ENCODE measurements at places on chromosomes 16 and 17.

DNA sequence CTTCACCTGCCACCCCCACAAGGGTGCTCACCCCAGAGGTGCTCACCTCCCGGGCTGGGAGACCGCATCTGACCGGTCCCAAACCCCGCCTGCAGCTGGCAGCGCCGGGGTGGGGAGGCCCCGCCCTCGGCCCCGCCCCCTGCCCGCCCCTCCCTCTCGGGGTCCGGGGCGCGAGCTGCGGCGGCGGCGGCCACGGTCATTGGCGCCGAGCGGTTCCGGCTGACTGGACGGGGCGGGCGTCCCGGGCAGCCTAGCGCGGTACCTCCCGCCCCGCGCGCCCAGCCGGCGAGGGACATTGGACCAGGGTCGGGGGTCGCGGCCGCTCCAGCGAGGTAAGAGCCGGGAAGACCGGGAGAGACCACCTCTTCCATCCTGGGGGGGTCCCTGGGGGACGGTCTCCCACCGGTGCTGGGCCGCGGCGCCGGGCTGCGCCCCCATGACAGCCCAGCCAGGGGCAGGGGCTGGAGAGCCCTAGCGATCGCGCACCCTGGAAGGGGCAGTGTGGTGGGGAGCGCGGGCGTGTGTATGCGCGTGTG is at the start of gene CACNG5:
CACNG5 (plus strand) TSS at position 199 of the 536 bp plus-strand sequence. CDS start 42,216 bp downstream, outside the sequence.
- no peak for DNase-seq

- DNase-seq: no peak
Observed at GRCh38 chr17:17086585-17086984, 44.3 kb downstream of the MPRIP start.

- DNase-seq: no peak
Observed at GRCh38 chr16:13099822-13100221, 198.4 kb downstream of the SHISA9 start.

GRCh38 chr16:81546781-81547180 is 102.2 kb downstream of the CMIP start:
- DNase-seq: no peak

- no peak for DNase-seq
Observed at GRCh38 chr17:6163612-6164333, 93.6 kb downstream of the WSCD1 start.

GRCh38 chr16:11551842-11552241 is 34.9 kb downstream of the LITAF start:
- DNase-seq: no peak

- DNase-seq: no peak
Observed at GRCh38 chr16:84932681-84933080, 78.7 kb downstream of the ZDHHC7 start.

GRCh38 chr17:68431661-68432071 is 25.6 kb downstream of the WIPI1 start:
- peak; percentile 58 for DNase-seq

- no peak for DNase-seq
Observed at GRCh38 chr16:2457946-2458345, 2.0 kb upstream of the TEDC2 start.

DNA sequence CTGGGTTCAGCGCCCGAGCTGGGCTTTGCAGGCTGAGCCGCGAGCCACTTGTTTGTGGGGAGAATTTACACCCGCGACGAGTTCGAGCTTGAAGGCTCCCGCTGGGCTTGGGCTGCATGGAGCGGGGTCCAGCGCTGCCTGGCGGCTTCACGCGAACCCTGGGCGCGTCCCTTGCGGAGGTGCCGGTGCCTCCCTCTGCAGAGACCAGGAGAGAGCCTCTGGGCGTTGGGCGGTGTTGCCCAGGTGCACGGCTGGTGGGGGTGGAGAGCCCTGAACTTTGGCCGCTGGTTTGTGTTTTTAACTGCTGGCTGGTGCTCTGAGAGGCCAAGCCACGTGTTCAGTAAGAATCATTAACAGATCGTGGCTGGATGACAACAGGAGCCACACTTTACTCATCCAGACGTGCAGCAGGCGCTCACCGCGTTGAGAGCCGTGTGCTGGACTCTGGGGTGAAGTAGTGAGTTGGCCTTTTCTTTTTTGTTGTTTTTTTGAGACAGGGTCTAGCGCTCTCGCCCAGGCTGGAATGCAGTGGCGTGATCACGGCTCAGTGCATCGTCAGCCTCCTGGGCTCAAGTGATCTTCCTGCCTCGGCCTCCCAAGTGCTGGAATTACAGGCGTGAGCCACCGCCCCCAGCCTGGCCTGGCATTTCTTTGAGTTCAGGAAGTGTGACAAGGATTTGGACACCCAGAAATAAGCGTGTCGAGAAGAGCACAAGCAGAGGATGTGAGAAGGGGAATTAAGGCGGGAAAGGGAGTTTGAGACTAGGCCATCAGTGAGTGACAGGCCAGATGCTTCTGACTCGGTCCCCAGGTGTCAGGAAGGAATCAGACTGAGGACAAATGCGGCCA is 827 bp downstream of the CDK10 start:
- DNase-seq: peak; percentile 68

GRCh38 chr17:7354262-7354843 is 603 bp upstream of the TMEM95 start:
- DNase-seq: peak; percentile 70

- no peak for DNase-seq
Observed at GRCh38 chr16:74583926-74584666, 22.8 kb downstream of the GLG1 start.

GRCh38 chr17:31089471-31089870 is 5.3 kb upstream of the NF1 start:
- no peak for DNase-seq

GRCh38 chr17:79984045-79984840 is 51.4 kb downstream of the TBC1D16 start:
- no peak for DNase-seq

DNA sequence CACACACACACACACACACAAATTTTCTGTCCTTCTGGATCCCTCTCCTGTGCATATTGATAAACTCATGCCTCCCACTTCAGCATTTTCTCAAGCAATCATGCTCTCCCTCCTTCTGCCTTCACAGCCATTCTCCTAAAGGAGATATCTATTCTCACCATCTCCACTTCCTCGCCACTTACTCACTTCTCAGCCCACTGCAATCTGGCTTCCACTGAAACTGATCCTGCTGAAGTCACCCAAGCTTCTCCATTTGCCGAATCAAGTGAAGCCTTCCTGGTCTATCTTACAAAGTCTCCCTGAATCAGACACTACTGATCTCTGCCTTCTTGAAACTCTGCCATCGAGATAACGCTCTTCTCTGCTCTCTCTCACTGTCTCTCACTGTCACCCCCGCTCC is 54.0 kb upstream of the GNAO1 start:
- no peak for DNase-seq

- no peak for DNase-seq
Observed at GRCh38 chr17:34825884-34826283, 135.4 kb downstream of the CCT6B start.

DNA sequence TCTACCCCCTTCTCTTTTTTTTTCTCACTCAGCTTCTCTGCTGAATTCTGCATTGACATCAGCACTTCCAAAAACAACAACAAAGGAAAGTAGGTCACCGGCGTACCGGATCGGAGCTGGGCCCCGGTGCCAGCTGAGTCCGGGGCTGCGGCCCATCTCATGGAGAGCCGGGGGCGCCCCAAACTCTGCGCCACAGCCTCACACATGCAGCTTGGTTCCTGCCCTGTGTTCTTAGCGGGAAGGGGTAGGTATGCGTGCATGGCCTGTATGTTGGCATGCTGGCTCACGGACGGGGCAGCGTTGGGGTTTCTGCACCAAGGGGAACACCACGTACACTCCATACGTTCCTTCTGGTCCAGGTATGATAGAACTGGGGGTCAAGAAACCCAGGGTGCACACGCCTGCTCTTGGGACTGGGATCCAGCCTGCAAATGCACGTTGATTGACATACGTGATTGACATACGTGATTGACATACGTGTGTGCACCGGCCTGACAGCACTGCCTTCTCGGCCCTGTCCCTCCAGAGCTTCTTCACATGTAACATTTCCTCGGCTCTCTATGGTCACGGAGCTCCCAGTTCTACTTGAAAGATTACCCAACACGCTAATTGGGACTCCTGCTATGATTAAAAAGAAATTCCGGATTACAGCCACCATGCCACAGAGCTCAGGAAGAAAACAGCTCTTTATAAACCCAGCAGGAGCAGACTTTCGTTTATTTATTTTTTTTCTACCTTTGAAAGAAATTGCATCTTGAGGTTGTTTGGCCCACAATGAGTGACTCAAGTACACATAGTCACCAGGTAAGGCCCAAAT is 88.7 kb downstream of the RPA1 start:
- no peak for DNase-seq

- peak; percentile 24 for DNase-seq
Observed at GRCh38 chr17:28718333-28719020, 809 bp upstream of the RAB34 start.

DNA sequence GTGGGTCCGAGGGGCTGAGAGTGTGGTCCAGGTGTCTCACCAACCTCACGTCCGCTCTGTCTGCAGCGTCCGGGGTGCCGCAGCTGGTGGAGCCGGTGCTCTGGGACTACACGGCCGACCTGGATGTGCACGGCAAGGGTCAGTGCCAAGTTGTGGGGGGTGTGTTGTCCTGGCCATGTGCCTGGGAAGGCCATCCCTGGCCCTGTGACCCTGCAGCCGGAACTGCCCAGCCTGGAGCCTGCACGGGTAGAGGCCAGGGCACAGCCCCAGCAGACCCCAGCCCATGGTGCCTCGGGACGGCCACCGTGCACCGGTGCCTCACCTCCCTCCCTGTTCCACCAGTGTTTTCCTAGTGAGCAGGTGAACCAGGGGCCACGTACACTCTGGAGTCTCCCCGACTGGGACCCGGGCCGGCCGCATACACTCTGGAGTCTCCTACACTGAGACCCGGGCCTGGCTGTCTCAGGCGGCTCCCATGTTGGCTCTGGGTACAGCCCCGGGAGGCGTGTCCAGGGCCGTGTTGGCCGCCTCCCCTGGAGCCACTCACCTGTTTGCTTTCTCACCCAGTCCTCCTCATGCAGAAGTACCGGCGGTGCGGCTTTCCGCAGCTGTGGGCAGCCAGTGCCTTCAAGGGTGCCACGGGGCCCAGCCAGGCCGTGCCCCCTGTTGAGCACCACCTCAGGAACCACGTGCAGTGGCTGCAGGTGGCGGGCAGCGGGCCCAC is 13.8 kb downstream of the CYBC1 start:
- no peak for DNase-seq

DNA sequence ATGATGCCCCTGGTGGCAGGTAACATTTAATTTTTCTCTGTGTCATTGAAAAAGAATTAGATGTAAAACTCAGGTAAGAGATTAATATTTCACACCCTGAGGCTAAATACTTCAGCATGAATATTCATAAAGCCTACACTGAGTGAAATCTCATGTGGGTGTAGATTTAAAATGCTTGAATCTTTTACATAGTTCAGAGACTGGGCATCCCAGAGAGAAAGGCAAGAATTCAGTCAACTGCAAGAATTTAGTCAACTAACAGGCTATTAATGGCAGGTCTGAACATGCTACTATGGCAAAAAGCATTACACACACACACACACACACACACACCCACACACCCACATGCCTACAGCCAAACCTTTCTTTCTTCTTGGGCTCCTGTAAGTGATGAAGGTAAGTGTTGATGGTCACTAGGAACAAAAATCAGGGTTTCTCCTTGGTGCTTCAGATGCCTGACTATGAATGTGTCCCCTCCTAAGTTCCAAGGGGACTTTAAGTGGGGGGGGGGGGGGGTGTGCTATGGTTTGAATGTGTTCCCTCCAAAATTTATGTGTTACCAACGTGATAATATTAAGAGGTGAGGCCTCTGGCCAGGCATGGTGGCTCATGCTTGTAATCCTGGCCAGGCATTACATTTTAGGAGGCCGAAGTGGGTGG is 63.7 kb upstream of the PSMD7 start:
- DNase-seq: no peak

DNA sequence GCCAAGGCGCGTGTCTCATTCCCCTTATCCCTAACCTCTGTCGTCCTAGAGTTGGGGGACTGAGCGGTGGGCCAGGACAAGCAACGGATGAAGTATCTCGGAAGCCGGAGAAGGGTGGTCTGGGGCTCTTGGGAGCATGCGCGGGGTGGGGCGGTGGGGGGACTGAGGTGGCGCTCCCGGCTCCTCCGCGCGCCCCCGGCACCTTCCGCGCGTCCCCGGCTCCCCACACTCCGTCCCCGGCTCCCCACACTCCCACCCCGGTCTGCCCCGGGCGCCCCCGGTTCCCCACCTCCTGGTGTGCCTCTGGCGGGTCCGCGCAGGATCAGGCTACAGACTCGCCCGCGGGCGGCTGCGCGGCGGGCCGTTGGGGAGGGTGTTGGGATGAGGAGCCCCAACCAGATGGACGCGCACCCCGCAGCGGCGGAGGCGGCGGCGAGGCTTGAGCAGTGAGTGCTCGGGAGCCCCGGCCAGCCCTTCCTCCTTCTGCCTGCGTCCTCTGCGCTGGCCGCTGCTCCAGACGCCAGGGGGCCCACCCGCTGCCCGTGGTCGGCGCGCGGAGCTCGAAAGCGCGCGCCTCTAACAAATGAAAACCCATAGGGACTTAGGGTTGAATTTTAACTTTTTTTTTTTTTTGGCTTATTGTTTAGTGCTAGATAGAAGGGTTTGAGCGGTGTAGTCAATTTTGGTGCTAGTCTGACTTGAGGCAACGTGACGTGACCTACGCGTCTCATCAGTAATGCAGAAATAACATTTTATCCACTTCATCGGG is 5.6 kb upstream of the CRYM start:
- DNase-seq: peak; percentile 43

DNA sequence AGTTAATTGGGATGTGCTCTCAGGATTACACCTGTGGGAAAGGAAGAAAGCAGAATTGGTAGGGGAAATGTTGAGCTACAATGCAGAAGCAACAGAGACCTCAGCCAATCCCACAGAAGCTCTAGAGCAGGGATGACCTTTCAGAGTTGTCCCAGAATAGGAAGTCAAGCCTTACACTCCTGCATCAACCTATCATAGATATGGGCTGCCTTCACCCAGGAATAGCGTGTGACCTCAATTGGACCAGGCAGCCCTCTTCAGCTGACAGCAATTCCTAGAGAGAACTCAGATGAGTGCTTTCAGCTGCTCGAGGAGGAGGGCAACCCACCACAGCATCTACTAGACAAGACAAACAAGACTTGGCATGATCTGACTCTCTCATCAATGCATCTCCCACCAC is 189.7 kb downstream of the TMEM132E start:
- DNase-seq: no peak

- no peak for DNase-seq
Observed at GRCh38 chr17:50800196-50800700, 32.9 kb upstream of the ANKRD40CL start.

DNA sequence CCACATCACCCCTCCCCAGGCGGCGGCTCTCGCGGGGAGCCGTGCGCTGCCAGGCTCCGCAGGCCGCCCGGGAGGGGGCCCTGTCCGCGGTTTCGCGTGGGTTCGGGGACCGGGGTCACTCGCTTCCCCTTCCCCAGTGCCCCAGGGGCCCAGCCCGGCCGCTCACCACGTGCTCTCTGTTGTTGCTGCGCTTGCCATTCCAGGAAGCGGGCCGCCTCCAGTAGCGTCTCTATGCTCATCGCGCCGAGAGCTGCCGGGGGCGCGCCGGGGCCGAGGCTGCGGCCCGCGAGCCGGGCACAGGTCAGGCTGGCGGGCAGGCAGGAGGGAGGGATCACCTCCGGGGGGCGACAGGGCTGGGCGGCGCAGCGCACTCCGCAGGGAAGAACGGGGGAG is 390 bp downstream of the MNT start:
- DNase-seq: peak; percentile 76

- DNase-seq: peak; percentile 80
Observed at GRCh38 chr16:25012525-25012991, 2.6 kb downstream of the ARHGAP17 start.

- DNase-seq: no peak
Observed at GRCh38 chr17:30237296-30238002, 2.0 kb upstream of the SLC6A4 start.

Measured in ELR (cell line).